ENCODE measurements at places on chromosomes 13 and 19.

- H3K4me1 ChIP-seq = peaks cover 41% of the 10 kb centered on the region
- H3K27me3 ChIP-seq = no peaks in the 10 kb centered on the region
- peaks cover 78% of the 10 kb centered on the region for H3K36me3 ChIP-seq
- H3K4me3 ChIP-seq = no peak overlapping the region
- H3K27ac ChIP-seq = peak overlapping the region; percentile 93
- peak; percentile 48 for DNase-seq
These were observed 17.1 kb downstream of the GAS6 start for GRCh38 chr13:113846636-113847318.

DNA sequence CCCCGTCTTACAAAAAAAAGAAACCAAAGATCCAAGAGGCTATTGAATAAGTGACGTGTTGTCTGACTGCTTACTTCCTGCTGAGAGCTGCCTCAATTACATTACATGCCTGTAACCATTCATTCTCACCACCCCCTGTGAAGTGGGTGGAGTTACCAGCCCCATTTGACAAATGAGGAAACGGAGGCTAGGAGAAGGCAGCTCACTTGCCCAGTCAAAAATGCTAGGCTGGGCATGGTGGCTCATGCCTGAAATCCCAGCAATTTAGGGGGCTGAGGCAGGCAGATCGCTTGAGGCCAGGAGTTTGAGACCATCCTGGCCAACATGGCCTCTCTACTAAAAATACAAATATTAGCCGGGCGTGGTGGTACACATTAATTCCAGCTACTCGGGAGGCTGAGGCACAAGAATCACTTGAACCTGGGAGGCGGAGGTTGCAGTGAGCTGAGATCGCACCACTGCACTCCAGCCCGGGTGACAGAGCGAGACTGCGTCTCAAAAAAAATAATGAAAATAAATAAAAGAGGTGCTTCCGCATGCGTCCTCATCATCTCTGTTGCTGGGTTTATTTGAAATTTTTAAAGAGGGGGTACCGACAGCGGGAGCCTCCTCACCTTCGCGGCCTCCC is 499 bp downstream of the LSM7 start:
- no peaks in the 10 kb centered on the region for H3K27me3 ChIP-seq
- H3K4me3 ChIP-seq = peak overlapping the region; percentile 60
- H3K27ac ChIP-seq = peak overlapping the region; percentile 64
- no peaks in the 10 kb centered on the region for H3K4me1 ChIP-seq

- H3K27me3 ChIP-seq = no peaks in the 10 kb centered on the region
- DNase-seq = no peak
- H3K36me3 ChIP-seq = no peaks in the 10 kb centered on the region
- H3K4me1 ChIP-seq = no peaks in the 10 kb centered on the region
These were observed 24.4 kb upstream of the C1QTNF9 start for GRCh38 chr13:24284889-24285565.

DNA sequence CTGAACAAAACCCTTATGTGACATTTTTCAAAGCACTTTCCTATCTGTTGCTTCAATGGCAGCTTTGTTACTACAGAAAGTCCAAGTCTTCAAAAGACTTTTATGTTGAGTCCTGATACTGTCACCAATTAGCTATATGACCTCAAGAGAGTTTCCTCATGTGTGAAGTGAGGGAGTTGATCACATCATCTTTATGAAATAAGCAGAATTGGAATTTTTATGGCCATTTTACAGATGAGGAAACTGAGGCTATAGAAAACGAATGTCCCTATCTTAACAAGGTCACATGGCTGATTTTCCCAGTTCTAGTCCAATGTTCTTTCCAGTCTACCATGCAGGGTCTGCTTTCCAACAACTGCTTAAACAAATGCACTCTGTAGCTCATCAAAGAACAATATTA is 2.6 kb downstream of the TNFRSF19 start:
- no peaks in the 10 kb centered on the region for H3K36me3 ChIP-seq
- H3K27ac ChIP-seq = no peak overlapping the region
- no peaks in the 10 kb centered on the region for H3K4me1 ChIP-seq
- no peaks in the 10 kb centered on the region for H3K27me3 ChIP-seq
- H3K4me3 ChIP-seq = no peak overlapping the region

- H3K27ac ChIP-seq = no peak overlapping the region
- DNase-seq = no peak
These were observed 11.6 kb downstream of the IGFL2 start for GRCh38 chr19:46159418-46160232.

- H3K4me3 ChIP-seq = no peak overlapping the region
- DNase-seq = no peak
- H3K27me3 ChIP-seq = no peaks in the 10 kb centered on the region
- no peak overlapping the region for H3K27ac ChIP-seq
These were observed 139.0 kb downstream of the RAP2A start for GRCh38 chr13:97573011-97573410.

DNA sequence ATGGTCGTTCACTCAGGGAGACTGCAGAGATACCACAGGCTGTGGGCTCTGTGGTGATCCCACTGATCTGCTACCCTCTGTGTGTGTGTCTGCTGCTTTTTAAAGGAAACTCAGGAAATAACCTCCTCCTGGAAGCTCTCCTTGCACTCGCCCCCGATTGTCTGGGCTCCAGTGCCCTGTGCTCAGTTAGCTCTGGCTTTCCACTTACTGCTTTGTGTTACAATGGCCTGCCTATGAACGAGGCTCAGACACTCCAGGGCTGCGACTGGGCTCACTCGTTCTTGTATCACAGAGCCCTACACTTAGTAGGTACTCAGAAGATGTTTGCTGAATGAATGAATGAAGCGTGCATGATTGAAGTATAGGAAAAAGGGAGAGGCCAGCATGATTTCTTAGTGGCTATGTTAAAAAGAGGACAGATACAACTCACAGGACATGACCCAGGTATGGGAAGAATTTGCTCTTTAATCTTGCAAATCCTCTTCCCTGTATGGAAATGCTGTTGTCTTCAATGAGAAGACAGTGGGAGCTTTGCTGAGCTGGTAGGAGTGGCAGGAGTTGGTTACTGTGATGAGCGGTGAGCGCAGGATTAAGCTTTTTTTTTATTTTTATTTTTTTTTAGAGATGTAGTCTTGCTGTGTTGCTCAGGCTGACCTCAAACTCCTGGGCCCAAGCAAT is 26.4 kb downstream of the B3GLCT start:
- H3K4me3 ChIP-seq = no peak overlapping the region
- H3K4me1 ChIP-seq = peaks cover 3% of the 10 kb centered on the region
- no peak for DNase-seq
- no peaks in the 10 kb centered on the region for H3K27me3 ChIP-seq
- no peaks in the 10 kb centered on the region for H3K36me3 ChIP-seq
- no peak overlapping the region for H3K27ac ChIP-seq

DNA sequence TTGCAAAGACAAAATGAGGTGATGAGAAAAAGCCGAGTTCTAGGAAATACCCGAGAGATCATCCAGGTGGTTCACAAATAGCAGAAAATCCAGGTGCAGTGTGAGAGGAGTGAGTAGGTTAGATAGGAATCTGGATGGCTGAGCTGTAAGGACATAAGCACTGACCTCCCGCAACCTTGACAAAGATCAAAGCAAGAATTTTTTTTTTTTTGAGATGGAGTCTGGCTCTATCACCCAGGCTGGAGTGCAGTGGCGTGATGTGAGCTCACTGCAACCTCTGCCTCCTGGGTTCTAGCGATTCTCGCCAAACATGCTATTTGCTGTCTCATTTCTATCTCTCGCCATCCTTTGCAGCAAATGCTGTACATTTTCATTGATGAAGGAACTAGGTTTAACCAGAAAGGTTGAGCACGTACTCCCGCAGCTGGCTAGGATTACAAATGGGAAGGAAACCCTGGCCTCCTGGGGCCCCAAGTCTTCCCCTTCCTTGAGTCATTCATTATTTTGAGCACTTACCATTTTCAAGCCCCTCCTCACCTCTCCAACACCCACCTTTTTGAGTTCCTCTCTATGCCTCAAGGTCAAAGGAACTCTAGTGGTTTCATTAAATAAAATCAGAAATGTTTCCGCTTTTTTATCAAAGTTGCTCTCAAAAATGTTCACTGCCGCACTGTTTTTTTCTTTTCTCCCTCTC is 38.8 kb downstream of the NLRP12 start:
- H3K4me3 ChIP-seq = no peak overlapping the region
- no peaks in the 10 kb centered on the region for H3K27me3 ChIP-seq
- H3K4me1 ChIP-seq = no peaks in the 10 kb centered on the region
- H3K27ac ChIP-seq = peak overlapping the region; percentile 20
- H3K36me3 ChIP-seq = no peaks in the 10 kb centered on the region

GRCh38 chr19:39248806-39249205 is at the start of gene IFNL4:
Gene IFNL4, minus strand, starts transcription at chr19:39248856.
- no peaks in the 10 kb centered on the region for H3K4me1 ChIP-seq
- H3K27ac ChIP-seq = no peak within 1 kb of the TSS
- H3K27me3 ChIP-seq = peaks cover 32% of the 10 kb centered on the region
- no peak within 1 kb of the TSS for H3K4me3 ChIP-seq
- H3K36me3 ChIP-seq = no peaks in the 10 kb centered on the region
- no peak for DNase-seq

DNA sequence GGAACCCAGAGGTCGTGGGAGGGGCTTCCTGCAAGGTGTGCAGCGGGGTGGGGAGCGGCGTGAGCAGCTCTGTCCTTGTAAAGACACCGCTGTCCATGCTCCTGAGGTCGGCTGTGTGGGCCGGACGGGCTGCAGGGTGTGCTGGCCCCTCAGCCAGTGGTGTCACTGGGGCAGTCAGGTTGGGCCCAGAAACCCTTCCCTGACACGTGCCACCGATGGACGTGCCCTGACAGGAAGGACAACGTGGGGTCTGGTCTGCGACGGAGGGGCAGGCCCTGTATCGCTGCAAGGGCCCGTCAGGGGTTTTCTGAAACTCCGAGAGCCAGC is 4.2 kb upstream of the RPS15 start:
- no peaks in the 10 kb centered on the region for H3K27me3 ChIP-seq
- H3K4me3 ChIP-seq = no peak overlapping the region
- H3K4me1 ChIP-seq = no peaks in the 10 kb centered on the region
- no peak for DNase-seq

- H3K27me3 ChIP-seq = no peaks in the 10 kb centered on the region
- H3K27ac ChIP-seq = peak overlapping the region; percentile 25
- no peak overlapping the region for H3K4me3 ChIP-seq
- DNase-seq = no peak
- peaks cover 22% of the 10 kb centered on the region for H3K4me1 ChIP-seq
- H3K36me3 ChIP-seq = no peaks in the 10 kb centered on the region
These were observed 5.8 kb downstream of the DOCK9 start for GRCh38 chr13:98972059-98972458.

GRCh38 chr13:57558051-57558467 is 73.5 kb upstream of the PCDH17 start:
- no peaks in the 10 kb centered on the region for H3K36me3 ChIP-seq
- H3K27ac ChIP-seq = no peak overlapping the region
- H3K4me3 ChIP-seq = no peak overlapping the region
- no peaks in the 10 kb centered on the region for H3K4me1 ChIP-seq

DNA sequence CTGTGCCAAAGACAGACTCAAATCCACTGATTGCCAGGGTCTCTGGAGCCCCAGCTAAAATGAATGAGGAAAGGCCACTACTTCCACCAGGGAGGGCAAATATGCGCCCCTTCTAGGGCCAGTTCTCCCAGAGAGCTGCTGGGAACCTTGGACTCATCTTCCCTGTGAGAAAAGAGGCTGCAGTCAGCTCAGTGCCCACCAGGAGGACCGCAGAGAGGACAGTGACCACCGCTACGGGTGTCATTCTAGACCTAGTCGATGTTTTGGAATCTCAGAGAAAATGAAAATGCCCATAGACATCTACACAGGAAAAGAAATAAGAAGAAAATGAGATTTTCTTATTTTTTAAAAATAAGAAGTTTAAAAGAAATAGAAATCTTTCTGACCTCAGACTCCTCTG is 235.1 kb downstream of the UQCRFS1 start:
- H3K27ac ChIP-seq = no peak overlapping the region
- DNase-seq = no peak
- no peaks in the 10 kb centered on the region for H3K4me1 ChIP-seq

- H3K27ac ChIP-seq = no peak overlapping the region
- H3K27me3 ChIP-seq = peaks cover 5% of the 10 kb centered on the region
- DNase-seq = no peak
- H3K4me3 ChIP-seq = no peak overlapping the region
- no peaks in the 10 kb centered on the region for H3K4me1 ChIP-seq
- no peaks in the 10 kb centered on the region for H3K36me3 ChIP-seq
These were observed 40.8 kb downstream of the TEX29 start for GRCh38 chr13:111361046-111361872.

All from RWPE2 (cell line).